Activated CD4-positive, alpha-beta memory T cell treated with anti-CD3 and anti-CD28 coated beads, Interleukin-2, amount 10 ng/mL, durations not matched to agents 7 days and 5 days (primary cell): ENCODE measurements at places on chromosomes 1 and 21. TPM values are rescaled to one million over a fixed set of nuclear protein-coding genes. Genes with fewer than 3 reads are reported as not detected.

DNA sequence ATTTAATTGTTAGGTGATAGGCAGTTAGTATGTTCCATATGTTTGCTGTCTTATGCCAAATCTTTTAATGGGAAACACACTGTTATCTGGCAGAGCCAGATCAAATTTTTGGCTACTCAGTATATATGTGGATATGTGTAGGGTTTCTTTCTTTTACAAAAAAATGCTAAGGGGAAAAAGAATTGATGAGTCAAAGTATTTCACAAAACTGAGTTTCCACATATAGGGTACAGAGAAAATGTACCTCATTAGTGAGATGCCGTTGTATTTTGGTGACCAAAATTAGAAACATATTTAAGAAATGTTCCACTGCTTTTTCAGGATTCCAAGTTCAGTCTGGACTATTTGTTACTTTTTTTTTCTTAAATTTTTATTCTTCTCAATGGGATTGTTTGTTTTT is 201.2 kb upstream of the PTGFR start:
- no peak for DNase-seq

NTMT2 gene
- total RNA-seq = not detected

DNA sequence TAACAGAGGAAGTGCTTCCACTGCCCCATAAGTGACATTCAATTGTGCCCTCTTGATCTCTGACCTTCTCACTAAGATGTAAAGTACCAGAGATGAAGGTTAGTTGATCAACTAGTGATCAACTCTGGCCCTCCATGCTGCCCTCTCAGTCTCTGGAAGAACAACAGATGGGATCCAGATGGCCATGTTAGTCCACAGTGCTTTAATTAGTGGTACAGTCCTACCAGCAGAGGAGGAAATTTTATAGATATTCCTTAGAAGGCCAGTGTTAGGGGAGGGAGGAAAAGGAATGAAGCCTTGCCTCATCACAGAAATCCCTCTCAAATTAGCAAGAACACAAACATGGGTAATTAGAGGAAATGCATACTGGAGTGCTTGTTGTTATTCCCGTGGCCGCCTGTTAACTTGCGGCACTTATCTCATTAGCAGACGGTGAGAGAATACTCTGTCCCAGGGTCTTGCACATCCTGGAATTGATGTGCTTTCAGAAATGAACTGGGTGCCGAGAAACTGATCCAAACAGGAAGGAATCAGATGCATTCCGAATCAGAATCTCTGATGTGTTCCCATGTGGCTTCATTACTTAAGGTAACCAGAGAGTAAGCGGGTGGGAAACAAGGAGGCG is 91.1 kb upstream of the RGS4 start:
- no peak for DNase-seq

DNA sequence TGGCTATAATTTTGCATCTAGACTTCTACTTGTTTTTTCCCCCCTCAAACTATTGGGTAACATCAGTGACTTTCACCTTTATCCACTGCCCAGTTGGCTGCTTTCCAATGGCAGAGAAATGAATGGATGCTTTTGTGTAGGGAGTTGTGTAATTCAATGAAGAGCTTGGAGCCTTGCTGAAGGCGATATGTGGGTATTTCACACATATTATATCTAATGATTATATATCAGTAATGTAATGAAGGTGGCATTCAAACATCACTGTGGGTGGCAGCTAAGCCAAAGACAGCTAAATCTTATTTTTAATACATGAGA is 81.2 kb downstream of the TGFB2 start:
- DNase-seq = no peak

PAPPA2 gene
- total RNA-seq = 0.08 TPM

DNA sequence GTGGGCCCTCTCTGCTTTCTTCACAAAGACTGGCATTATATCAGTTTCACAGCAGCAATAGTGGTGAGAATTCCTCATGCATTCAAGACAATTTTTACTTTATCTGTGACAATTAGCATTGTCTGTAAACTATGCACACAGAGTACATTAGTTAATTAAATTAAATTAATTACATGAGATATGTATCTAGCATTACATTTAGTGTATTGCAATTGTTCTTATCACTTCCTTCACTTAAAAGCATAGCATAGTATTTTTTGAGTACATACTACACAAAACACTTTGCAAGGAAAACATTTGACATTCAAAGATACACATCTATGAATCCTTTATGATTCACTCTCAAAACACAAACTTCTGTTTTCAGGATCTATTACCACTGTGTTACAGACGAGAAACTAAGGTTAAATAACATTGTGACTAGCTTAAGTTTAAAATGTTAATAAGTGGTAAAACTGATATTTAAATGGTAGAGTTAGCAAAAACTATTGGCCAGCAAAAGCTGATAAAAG is 1542.6 kb downstream of the PLA2G4A start:
- DNase-seq = no peak

RCSD1 gene
- 155 TPM for total RNA-seq

CRYBG2 gene
- 1.9 TPM for total RNA-seq

GRCh38 chr1:199590708-199591107 is 436.8 kb upstream of the NR5A2 start:
- DNase-seq = no peak

DNA sequence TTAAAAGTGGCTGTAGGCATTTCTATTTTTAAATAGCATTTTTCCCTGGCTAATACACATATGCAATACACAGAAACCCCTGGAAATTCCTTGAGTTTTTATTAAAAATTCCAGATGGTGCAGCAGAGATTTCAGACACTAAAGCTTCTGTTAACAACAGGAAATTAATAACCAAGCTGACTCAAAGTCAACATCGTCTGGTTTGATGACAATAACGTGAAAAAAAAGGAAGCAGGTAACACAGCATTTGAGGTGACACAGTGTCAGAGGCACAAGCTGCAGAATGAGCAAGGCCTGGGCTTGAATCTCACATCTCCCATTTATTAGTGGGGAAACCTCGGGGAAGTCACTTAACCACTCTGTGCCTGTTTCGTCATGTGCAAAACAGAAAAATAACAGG is 64.6 kb upstream of the GJB5 start:
- DNase-seq = no peak

GRCh38 chr1:26156285-26157038 is 2.4 kb upstream of the FAM110D start:
- no peak for DNase-seq
